Activated T-cell treated with anti-CD3 and anti-CD28 coated beads, Interleukin-2, amount 50 U/mL, for 1 hour (primary cell): ENCODE measurements at places on chromosomes 11 and 22.

GRCh38 chr11:1671658-1672057 is 25.3 kb upstream of the KRTAP5-6 start:
- no peak for DNase-seq

- DNase-seq: no peak
Measured at GRCh38 chr11:27427183-27427980, 45.2 kb downstream of the LGR4 start.

GRCh38 chr11:32143378-32143777 is 52.5 kb downstream of the RCN1 start:
- DNase-seq: no peak

GRCh38 chr22:44686873-44687600 is 15.0 kb upstream of the PRR5 start:
- no peak for DNase-seq

DNA sequence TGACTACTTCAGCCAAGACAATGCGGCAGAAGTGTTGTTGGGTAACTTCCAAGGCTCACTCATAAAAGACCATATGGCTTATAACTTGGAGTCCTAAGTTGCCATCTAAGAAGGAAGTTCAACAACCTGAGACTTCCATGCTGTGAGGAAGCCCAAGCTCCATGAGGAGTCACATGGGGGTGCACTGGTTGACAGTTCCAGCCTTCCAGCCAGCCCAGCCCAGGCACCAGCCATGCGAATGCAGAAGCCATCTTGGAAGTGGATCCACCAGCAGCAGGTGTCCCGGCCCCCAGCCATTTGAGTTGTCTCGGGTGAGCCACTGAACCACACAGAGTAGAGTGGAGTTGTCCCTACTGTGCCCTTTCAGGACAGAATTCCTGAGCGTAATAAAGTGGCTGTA is 32.8 kb upstream of the WNT7B start:
- no peak for DNase-seq
